ENCODE measurements at places on chromosomes 16 and 17.

DNA sequence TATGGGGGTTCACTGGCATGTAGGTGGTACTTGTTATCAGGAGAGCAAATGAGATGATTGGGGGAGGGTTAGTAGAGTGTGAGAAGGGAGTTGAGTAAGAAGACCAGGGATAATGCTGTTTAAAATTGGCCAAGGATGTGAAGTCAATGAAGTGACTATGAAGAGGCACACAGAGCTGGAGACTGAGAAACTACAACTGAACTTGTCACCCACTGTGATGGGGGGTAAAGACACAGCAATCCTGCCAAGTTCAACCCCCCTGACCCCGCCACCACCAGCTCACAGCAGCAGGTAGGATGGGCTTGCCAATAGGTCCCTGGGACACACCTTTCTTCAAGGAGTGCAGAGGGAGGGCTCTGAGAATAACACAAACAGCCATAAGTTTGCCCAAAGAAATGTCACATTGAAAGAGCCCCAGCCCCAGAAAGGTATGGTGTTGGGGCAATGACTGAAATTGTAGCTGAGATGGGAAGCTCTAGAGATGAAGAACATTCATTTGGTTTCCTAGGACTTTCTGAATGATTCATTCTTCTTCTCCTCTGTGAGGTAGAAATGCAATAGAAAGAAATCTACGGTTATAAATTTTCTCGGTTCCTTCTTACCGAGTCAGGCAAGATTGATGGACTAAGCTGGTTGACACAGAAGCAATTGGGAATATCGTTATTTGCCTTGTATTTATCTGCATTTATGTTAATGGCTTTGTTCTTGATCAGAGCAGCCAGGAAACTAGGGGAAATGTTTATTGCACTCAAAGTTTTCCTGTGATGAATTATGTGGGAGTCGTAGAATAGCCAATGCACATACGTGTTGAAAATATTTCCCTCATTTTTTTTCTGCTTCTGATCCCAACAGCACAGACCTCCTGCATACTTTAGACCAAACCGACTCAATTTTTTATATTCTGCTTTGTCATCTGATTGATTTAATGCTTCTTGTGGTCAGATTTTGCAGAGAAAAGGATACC lies 595.2 kb upstream of the CDH11 start:
- DNase-seq: no peak

- no peak for DNase-seq
Observed at GRCh38 chr17:17200831-17201230, 5.3 kb downstream of the PLD6 start.

GRCh38 chr17:17708295-17708694 lies 27.0 kb downstream of the RAI1 start:
- DNase-seq: no peak

DNA sequence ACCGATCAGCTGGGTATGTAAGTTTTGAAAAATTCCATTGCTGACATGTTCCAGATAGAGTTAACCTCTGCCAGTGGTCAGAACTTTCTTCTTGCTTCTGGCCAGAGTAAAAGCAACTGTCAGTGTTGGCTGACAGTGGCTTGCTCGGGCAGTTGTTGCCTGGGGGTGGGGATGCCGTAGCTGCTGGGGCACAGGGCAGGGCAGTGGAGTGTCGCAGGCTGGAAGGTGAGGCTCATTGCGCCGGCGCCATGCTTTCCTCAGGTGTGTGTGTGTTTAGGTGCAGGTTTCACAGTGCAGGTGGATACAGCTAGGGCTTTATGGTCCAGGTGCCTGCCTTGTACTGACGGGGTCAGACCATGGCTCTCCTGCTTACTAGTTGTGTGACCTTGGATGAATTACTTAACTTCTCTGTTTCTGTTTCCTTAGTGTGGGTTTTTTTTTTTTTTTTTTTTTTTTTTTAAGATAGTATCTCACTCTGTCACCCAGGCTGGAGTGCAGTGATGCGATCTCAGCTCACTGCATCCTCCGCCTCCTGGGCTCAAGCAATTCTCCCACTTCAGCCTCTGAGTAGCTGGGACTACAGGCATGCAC lies 156.4 kb downstream of the SNX29 start:
- DNase-seq: no peak

DNA sequence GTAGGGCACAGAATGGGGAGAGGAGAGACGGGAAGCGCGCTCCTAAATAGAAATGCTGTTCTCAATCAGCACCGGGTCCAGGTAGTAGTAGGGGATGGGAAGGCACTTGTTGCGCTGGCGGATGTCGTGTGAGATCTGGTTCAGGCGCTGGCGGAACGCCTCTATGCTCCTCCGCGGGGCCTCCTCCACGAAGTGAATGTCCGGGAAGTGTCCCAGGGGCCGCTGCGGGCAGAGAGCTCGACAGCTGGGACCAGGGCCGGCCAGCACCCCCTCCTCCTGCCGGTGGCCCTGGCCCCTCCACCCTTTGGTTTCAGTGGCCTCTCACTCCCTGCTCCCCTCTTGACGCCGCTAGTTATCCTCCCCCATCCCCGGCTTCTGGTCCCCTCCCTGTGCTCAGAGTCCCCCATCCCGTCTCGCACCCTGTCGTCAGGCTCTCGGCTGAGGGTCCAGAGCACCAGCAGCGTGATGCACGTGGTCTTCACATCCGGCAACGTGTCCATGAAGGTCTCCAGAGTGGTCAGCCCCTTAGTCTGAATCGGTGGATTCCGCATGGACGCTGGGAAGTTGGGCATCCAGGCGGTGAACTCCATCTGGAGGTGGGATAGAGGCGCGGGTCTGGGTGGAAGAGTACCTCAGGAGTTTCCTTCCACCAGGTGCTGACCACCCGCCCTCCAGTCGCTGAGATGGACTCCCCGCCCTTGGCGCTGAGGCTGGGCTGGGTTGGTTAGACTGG lies 14.6 kb downstream of the ALOX12B start:
- DNase-seq: no peak

DNA sequence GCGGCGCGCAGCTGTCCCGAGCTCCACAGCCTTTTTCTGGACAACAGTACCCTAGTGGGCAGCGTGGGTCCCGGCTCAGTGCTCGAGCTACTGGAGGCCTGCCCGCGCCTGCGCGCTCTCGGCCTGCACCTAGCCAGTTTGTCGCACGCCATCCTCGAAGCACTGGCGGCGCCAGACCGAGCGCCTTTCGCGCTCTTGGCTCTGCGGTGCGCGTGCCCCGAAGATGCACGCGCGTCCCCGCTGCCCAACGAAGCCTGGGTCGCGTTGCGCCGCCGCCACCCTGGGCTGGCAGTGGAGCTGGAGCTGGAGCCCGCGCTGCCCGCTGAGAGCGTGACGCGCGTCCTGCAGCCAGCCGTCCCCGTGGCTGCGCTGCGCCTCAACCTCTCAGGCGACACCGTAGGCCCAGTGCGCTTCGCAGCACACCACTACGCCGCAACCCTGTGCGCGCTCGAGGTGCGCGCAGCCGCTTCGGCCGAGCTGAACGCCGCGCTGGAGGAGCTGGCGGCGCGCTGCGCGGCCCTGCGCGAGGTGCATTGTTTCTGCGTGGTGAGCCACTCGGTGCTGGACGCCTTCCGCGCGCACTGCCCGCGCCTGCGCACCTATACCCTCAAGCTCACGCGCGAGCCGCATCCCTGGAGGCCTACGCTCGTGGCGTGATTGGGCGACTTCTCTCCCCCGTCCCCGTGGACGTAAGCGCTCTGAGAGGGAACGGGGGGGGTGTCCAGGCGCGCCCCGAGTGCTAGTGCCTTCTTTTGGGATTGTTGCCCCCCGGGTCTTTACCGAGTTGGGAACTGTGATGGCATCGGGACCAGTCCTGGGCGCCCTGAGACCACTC lies 1.2 kb upstream of the HSF4 start:
- no peak for DNase-seq

Data from SJSA1 (cell line).